ENCODE measurements at places on chromosomes 12 and 14. TPM values are rescaled to one million over a fixed set of nuclear protein-coding genes. Genes with fewer than 3 reads are reported as not detected.
A peak's percentile ranks its signal among the peaks of the same experiment; 100 is the strongest.

RIMBP2 gene
- 0.41 TPM for total RNA-seq

TPPP2 gene
- not detected for total RNA-seq

DNA sequence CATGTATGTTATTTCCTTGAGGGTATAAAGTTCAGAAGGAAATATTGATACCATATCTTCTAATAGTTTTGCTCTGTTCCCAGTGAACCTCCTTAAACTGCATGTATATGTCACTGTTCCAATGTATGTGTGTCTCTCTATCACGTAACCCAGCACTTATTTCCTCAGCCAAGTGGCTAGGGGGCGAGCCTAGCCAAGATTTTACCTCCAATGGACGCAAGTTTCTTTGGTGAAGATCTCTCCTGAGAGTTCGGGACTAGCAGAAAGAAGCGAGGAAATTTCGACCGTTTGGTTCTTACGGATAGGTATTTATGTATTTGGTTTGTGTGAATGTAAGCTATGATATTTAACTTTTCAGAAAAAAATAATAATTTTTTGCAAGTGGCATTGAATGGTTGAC lies 2.5 kb downstream of the SFSWAP start:
- DNase-seq, result no peak

- no peak for DNase-seq
These were observed 30.0 kb downstream of the KDM5A start for GRCh38 chr12:359091-359490.

DNA sequence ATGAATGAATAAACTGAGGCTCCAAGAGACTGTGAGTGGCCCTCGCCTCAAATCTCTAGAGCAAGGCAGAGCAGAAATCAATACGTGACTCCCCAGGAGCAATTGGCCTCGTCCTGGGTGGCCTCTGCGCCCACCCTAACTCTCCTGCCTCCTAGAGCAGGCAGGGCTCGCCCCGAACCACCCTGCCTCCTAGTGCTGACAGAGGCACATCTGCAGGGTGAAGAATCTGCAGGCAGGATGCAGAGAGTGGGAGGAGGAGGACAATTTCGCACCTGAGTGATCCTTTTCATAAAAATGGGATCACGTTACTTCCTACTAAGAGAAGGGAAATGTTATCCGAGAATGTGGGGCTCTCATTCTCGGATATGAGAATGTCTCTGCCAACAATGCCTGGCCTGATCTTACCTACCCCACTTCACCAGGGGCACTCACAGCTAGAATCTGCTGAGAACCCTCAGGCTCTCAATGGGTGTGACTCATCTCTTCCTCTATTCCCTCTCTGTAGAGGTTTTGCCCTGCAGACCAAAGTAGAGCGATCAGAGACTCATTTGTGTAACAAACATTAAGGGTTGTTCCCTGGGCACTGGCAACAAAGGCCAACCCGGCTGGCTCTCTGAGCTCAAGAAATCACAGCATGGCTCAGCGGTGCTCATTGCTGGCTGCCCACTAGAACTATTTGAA lies 61.7 kb upstream of the BCL2L14 start:
- peak; percentile 86 for DNase-seq
